Stimulated activated CD8-positive, alpha-beta memory T cell treated with anti-CD3 and anti-CD28 coated beads, Interleukin-4, amount 100 ng/mL, for 4 hours (primary cell): ENCODE measurements at places on chromosomes 7 and 10.

DNA sequence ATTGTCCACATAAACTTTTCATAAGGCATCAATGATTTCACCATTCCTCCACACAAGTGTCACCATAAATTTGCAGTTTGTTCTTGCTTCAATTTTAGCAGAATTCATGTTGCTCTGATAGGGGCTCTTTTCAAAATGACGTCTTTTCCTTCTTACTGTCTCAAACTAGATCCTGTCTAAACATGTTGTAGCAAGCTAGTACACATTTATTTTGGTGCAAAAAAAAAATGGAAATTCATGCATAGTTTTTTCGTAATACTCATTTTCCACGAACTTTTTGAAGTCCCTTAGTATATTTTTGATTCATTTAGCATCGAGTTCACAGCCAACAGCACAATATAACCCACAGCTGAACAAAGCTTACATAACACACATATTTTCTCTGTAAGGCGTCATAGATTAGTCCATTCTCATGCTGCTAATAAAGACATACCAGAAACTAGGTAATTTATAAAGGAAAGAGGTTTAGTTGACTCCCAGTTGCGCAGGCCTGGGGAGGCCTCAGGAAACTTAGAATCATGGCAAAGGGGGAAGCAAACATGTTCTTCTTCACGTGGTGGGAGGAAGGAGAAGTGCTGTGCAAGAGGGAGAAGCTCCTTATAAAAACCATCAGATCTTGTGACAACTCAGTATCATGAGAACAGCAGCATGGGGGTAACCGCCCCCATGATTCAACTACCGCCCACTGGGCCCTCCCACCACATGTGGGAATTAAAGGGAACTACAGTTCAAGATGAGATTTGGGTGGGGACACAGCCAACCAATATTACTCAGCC is 301.5 kb downstream of the CCDC3 start:
- DNase-seq = no peak

GRCh38 chr10:13890233-13891127 is 303.7 kb downstream of the PRPF18 start:
- no peak for DNase-seq

GRCh38 chr10:10897400-10897799 is 120.3 kb upstream of the CELF2 start:
- DNase-seq = no peak

- DNase-seq = no peak
These were observed 351.6 kb upstream of the ZMIZ1 start for GRCh38 chr10:78717200-78717599.

DNA sequence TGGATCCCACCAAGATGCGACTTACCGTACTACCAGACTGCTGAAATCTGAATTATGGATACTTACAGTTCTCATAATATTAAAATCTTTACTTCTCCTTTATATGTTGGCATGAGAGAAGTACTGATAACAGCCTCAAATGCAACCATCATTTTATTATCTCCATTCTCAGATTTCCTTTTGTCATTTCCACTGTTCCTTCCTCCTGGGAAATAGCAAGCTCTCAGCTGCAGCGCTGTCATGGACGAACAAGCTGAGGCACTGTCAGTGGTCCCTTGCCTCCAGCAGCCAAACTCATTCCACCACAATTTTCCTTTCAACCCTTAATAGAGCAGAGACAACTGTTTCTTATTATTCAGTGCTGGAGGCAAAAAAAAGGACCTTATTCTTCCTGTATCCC is 478.4 kb downstream of the ARL4A start:
- no peak for DNase-seq

GRCh38 chr10:100348389-100348927 is 1.4 kb downstream of the SCD start:
- no peak for DNase-seq

DNA sequence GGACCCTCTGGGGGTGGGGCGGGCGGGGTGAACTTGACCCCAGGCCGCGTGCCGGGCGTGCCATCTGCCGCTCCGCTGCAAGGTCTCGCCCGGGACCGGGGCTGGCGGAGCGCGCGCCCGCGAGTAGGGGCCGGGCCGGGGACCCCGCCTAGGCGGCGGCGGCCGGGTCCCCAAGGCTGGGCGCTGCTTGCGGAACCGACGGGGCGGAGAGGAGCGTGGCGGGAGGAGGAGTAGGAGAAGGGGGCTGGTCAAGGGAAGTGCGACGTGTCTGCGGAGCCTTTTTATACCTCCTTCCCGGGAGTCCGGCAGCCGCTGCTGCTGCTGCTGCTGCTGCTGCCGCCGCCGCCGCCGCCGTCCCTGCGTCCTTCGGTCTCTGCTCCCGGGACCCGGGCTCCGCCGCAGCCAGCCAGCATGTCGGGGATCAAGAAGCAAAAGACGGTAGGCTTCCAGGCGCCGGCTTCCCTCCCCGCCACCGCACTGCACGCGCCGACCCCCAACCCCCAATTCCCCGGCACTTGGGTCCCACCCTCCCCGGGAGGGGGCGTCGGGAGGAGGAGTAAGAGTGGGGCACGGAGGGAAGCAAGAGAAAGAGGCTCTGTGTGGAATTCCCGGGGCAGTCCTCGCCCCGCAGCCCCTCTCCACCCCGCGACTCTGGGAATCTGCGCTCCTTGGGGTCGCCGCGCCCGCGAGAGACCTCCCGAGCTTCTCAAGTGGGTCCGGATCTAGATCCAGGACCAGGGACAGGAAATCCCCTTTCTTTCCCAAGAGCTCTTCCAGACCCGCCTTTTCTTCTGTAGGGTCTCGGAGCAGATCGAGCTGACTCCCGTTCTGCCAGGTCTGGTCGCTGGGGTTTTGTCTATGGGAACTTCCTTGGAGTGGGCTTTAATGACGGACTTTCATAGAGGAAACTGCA is at the start of gene PAPSS2:
PAPSS2 (plus strand) TSS at position 308 of the 913 bp plus-strand sequence; CDS start at position 412, 104 bp downstream.
- DNase-seq = no peak

DNA sequence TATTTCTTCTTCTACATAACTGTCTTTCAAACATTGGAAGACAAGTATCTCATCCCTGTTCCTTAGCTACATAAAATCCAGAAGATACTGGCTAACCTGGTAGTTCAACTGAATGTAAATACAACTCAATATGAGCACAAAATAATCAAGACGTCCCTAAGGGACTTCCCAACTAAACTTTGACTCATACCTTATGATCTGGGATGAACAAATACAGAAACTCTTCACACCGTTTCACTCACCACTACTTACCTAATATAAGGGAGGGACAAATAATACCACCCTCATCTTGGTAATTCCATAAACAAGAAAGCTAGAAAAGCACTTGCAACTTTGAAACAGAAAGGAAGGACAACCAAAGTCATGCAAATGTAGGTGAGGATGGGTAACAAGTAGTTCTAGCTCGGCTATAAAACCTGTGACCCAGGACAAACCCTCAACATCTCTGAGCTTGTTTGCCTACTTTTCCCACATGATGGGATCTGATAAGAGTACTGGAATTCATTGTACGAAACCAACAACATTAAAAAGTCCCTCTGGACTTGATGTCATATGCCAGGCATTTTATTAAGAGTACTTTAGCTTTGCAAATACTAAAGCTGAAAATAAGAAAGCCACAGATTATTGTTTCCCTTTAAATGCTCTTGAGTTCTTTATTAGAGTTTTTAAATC is 121.9 kb downstream of the STRA8 start:
- no peak for DNase-seq

- DNase-seq = no peak
These were observed 93.8 kb upstream of the HDAC9 start for GRCh38 chr7:18401757-18402156.

DNA sequence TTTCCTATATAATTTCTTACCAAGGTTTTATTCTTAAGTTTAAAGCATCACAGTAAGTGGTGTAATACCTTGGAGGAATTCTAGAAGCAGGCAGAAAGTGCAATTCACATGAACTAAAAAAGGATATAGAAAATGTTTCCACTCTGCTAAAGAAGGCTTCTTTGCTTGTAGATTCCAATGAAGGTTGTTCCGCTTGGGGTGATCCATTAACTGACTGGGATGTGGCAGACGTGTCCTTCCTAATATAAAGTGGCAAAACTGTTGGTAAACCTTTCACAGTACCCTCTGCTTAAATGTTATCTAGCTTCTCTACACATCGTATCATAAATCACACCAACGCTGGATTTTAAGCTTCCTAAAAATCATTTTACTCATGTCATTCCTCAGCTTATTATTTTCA is 2.3 kb downstream of the ZC3HC1 start:
- no peak for DNase-seq

DNA sequence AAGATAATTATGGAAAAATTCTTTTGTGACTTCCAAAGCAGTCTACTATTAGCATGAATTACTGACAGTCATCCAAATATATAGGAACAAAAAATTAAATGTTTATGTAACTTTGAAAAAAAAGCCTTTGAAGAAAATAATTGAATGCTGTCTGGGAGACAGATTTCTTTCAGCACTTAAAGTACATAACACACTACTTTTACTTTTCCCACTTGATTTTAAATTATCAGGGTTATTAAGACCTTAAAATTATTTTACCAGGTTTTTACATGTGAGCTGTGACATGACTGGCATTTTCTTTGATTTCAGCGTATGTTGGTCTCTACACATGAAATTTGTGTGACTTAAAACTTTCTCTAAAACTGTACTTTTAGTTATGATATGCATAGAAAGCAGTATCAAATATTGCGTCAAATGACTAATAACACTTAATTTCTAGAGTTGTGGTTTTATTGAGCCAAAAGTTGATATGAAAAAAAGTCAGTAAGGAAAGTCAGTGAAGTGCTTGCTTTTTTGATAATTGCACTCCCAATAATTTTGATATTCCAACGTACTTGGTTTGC is 3.1 kb downstream of the PTEN start:
- no peak for DNase-seq

- DNase-seq = no peak
These were observed 43.6 kb downstream of the PIP4K2A start for GRCh38 chr10:22670788-22671187.
